ENCODE measurements at places on chromosomes 3 and 15.

DNA sequence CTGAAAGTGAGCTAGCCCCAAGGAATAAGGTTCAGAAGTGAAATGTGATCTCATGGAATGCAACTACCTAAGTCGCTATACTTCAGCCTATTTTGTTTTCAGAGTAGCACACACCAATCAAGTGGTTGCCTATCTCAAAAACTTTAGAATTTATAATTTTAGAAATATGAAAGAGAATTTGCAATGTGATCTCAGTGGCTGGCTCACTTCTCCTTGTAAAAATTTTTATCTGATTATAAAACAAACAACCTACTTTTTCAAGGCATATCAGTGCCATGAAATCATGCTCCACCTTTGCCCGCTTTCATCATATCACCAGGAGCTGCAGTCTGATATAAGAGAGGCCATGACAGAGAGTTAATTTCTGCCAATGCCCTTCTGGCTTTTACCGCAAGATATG is 47.3 kb downstream of the CLDN11 start:
- DNase-seq: peak; percentile 58

- DNase-seq: no peak
Measured at GRCh38 chr3:71202848-71203533, 380.5 kb downstream of the FOXP1 start.

DNA sequence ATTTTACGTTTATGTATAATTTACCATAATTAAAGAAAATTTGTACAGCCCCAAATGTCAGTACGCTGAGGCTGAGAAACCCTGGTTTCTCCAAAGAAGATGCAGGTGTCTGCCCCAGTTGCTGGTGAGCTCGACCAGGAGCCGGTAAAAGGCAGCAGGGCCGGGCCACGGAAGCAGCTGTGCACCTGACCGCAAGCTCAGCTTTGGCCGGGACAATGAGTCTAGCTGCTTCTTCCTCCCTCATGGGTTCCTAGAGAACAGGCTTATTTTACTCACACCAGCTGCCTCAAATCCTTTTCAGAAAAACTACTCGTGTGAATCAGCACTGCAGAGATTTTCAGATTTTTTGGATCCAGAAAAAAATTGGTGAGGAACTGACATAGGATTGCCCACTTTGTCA is 18.0 kb upstream of the ZXDC start:
- DNase-seq: no peak

- no peak for DNase-seq
Measured at GRCh38 chr3:125309476-125309875, 65.6 kb downstream of the ZNF148 start.

GRCh38 chr15:58467121-58467721 is 35.4 kb downstream of the LIPC start:
- DNase-seq: peak; percentile 61

GRCh38 chr15:98786717-98787116 is 138.4 kb downstream of the IGF1R start:
- DNase-seq: no peak

GRCh38 chr3:157408499-157409149 is 28.0 kb upstream of the PTX3 start:
- no peak for DNase-seq

DNA sequence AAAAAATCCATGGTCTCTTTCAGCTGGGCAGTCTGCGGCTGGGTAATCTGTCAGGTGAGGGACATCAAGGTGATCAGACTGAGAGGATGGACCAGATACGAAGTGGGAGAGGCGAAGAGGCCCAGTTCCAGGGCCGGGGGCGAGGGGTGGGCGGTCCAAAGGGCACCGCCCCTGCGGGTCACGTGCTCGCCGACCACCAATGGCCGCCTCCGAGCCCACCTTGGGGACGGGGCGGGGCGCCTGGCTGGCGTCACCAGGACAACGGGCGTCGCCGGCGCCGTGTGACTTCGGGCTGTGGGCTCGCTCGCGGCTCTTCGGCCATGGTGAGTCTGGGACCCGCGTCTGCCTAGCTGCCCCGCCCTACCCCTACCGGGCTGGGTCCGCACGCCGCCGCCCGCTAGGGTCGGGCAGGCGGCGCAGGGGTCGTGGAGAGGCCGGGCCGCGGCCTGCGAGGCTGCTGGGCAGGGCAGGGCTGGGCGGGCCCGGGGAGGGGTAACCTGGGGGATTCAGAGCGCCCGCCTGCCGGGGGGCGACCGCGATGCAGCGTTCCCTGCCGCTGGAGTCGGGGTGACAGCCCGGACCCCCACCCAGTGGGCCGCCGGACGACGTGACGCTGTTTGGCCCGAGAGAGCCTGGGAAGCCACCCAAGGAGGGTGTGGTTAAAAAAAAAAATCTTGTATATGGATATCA is at the start of gene FBXL2:
TSS of gene FBXL2 (plus strand) at position 250 of the 690 bp plus-strand sequence. CDS start at position 321, 71 bp downstream.
- no peak for DNase-seq

GRCh38 chr3:13536432-13536831 is 12.5 kb upstream of the FBLN2 start:
- no peak for DNase-seq

DNA sequence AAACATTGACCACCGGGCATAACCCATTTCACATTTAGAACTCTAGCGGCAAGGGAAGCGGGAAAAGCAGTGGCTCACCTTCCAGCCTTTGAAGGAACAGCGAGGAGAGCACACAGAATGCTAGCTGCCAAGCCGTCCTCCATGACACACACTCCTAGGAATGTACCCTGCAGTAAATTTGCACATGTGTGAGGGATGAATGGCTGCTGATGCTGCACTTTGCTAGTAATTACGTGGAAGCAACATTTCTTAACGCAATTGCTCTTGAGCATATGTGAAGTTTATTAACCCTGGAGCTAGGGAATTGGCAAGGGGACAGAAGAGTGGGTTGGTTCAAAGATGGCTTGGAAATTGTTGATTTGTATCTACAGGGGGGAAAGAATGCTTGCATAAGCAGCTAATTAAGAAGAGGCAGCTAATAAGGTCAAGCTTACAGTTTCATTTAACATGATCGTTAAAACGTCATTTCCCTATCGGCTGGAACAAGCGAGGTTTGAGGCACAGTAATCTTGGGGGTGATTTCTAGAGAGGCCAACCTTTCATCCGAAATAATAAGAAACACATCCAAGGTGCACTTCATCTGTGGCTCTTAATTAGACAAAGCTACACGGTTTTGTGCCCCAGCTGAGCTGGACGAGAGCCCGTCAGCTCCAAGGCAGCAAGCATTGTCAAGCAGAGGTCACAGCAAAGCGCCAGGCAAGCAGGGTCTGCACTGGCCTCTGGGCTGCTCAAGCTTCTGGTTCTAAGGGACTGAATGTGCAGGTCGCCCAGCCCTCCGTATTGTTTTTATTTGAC is 123.4 kb downstream of the CHSY1 start:
- no peak for DNase-seq

DNA sequence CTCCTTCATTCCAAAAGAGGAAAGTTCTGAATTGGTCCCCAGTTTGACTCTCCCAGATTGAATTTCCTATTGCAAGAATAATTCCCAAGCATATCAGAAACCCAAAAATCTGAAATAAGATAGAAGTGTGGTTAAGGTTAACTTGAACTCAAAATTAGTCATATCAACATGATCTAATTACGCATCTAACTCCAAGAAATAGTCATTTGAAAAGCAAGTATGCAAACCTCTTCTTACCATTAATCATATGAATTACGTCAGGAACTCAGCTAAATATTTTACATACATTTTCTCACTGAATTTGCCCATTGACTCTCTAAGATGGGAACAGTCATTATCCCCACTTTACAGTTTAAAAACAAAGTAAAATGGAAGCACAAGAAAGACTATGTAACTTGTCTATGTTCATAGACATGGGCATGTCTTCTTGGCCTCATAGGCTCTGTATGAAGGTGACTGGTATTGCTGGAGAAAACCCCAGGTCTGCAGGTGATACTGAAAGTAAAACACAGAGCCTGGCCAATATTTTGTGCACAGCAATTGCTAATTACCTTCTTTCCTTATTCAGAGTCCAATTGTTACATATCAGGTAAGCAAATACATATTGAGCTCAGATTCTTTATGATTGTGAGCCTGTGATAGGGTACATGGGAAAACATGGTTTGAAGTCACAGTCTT is 139.2 kb downstream of the ATP8B4 start:
- no peak for DNase-seq

DNA sequence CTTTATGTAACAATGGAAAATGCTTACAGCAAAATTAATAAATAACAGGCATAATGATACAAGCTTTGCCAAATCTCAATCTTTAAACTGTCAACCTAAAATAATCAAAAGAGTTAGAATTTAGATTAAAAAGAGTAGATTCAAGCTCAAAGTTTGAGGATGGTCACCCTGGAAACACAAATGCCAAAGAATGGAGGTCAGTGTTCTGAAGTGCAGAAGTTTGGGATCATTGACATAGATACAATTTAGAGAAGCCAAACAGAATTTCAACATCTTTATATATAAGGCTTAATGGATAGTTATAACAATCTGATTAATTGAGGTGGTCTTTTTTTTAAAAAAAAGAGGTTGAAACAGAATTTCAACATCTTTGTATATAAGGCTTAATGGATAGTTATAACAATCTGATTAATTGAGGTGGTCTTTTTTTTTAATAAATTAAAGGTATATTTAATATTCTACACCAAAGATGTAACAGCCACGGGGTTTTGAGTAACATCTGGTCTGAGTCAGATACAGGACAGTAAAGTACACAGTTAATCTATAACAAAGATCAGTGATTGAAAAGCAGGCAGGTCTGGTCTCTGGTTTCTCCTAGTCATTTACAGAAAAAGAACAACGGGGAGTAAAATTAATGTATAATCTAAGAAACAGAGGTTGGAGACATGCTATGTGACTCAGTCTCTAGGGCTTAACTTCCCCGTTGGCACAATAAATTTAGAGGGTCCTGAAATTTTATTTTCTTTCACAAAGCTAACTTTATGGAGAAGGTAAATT is 490.7 kb downstream of the GBE1 start:
- DNase-seq: no peak

GRCh38 chr15:38651328-38652038 is 86.9 kb upstream of the RASGRP1 start:
- no peak for DNase-seq

DNA sequence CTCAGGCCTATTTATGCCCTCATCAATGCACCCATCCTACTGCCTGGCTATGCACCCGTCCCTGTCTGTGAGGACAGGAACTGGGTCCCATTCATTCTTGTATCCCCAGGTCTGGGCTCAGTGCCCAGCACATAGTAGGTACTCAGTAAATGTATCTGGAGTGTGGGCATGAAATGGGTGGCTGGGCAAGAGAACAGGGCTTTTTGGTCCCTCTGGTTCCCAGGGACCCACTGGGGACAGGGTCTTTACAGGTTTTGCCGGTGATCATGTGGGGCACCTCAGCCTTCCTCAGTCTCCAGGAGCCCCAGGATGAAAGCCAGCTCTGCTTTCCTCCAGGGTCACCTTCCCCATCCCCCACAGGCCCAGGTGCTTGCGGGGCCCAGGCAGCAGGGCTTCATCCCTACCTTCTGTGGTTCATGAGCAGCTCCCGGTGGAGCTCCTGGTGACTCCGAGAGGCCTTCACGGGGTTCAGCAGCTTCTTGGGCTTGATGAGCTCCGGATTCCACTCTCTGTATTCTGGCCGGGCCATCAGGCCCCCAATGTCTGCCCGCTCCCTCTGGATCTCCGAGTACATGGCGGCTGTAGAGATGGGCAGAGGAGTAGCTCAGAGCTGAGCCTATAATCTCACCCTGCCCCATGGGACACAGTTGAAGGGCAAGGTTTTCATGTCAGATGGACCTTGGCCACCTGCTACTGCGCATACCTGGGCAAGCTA is 7.7 kb downstream of the FAM107A start:
- no peak for DNase-seq

GRCh38 chr3:122982216-122983185 is 45.1 kb downstream of the SEMA5B start:
- no peak for DNase-seq

- DNase-seq: no peak
Measured at GRCh38 chr3:55884491-55885285, 397.6 kb upstream of the WNT5A start.

DNA sequence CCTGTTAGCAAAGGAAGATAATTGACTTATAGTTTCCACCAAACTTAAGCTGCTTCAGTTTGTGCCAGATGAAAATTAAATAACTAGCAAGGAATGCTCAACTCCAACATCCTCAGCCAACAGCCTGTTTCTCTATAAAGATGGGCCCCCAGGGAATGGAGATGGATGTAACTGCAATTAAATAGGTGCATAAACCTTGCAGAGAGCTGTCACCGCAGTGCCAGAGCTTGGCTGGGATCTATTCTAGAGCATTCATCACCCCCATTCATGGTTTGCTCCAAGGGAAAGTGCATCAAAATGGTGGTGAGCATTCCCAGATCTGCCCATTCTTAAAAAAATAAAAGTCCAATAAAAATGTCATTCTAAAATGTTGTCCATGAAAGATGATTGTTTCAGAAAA is 19.7 kb upstream of the RORA start:
- no peak for DNase-seq

- no peak for DNase-seq
Measured at GRCh38 chr3:160763073-160763472, 7.0 kb downstream of the PPM1L start.

DNA sequence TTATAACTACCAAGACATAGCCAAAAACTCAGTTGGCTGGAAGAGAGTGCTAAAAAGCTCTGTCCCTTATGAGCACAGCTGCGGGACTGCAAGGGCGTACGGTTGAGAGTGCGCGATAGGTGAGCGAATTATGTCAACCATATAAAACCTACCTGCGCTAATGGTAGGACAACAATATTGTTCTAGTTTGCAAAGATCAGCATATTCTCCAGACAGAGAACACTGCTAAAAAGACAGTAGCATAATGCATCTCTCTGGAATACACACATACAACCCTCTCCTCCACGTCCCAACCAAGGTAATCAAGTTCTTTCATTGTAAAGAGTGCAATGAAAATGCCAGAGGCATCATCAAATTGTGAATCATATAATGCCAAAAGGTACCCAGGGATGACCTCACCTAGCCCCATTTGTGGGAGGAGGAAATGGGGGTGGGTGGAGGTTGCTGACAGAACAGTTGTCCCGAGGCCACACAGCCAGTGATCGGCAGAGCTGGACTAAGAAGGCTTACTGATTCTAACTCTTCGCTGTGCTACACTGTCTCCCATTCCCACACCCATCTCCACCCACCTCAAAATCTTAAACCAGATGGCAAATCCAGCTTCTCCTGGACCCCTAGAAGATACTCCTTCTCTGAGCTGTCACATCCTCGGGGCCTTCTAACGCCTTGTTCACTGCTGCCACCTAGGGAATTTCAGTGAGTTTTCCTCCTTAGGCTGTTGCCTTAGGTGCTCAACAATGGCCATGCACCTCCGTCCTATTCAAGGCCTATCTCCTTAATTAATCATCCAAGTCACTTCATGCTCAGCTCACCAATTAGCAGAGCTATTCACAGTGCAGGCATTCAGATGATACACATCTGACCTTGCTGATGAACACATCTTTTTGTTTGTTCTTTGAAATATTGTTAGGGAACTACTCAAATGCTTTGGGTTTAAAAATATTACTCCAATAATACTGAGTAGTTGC is 60.7 kb downstream of the RPL22L1 start:
- no peak for DNase-seq
